ENCODE measurements at places on chromosomes 11 and 22.

DNA sequence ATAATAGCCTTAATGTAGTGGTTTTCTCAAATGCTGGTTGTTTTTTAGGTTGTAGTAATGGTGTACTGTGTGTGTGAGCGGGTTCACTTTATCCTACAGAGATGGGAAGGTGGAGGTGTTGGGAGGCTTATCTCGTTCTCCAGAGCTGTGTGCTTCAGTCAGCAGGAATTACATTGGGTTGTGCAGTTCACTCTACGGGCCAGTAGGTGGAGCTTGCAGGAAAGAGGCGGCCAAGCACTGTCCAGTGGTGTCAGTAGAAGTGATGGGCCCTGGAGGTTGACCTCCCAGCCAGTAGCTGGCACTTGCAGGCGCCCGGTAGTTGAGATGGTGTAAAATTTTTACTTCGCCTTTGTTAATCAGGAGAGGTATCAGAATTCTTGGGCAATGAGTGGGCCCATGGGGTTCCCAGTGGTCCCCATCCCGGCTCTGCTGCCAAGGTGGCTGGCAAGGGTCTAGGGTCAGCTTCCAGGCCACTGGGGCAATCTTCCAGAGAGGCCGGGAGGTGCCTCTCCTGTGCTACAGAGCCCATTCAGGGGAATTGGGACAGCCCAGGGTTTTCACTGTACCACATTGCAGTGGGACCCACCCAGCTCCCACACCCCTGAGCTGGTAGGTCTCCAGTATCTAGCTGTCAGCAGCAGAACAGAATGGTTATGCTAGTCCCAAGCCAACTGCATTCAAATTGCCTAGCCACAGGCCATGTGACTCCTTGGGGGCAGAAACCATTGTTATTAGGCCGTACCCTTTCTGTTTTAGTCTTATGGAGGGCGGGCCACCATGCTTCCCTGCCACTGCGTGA lies 43.9 kb downstream of the BIRC2 start:
- DNase-seq, result peak; percentile 28

GRCh38 chr22:42639541-42640241 lies 710 bp downstream of the ATP5MGL start:
- DNase-seq, result no peak

- no peak for DNase-seq
Measured at GRCh38 chr11:126829716-126830115, 170.9 kb downstream of the KIRREL3 start.

GRCh38 chr11:36346562-36347383 lies 50.7 kb downstream of the PRR5L start:
- DNase-seq, result no peak

- no peak for DNase-seq
Measured at GRCh38 chr22:49691256-49691655, 136.4 kb downstream of the BRD1 start.

DNA sequence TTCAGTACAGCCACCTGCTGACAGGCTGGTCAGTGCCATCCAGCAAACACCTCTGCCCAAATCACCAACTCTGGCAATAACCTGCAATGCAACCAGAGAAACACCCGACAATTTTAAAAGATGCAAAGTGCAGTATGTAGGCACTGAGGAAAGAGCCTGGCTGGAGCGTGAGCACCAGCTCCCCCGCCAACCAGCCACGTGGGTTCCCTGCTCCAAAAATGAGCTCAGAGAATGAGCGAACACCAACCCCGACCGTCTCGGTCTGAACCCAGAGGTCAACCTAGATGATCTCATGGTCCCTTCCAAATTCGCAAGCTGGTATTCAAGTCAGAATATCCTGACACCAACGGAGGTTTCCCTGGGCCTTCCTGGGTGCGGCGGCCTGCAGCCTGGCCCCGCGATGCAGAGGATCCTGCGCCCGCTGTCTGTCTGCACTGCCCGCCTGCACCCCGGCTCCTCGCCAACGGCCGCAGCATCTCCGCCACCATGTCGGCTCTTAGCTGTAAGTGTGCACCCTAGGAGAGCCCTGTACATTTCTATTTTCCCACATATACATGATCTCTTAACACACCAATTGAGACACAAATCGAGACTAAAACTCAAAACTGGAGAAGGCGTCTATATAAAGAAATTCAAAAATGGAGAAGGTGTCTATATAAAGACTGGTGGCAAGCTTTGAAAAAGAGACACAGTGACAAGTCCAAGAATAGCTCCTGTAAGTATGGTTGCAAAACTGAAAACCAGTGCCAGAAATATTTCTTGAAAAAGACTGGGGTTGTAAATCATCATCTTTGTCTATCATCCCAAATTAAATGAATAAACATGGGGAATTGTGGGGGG lies 22.8 kb downstream of the TMEM184B start:
- no peak for DNase-seq

DNA sequence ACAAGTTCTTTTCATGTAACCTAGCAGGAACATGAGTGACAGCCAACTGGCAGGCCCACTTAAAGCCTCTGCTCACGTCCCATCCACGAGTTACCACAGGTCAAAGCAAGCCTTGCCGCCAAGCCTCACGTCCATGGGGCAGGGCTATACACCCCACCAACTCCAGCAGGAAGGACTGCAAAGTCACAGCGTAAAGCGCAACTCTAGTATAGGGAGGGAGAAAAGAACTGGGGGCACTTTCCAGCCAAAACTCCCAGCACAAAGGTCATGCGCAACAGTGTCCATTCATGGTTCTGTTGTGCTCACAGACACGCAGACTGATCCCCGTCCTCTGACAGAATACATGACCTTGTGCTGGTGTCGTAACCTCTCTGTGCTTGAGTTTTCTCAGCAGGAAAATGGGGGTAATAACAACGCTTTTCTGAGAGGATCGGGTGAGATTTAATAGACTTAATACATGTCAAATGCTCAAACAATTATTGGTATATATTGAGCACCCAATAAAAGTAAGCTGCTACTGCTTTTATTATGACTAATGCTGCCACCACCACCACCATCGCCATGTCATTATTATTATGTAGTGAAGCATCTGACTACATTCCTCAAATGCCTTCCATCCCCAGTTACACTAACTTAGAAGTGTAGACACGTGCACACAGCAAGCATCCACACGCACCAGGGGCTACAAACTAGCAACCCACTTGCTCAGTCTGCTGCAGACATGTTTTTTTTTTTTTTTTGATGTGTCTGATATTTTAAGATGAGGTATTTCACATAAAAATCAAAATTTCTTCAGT lies 104.4 kb upstream of the PARVA start:
- no peak for DNase-seq

GRCh38 chr11:19201737-19202605 lies at the start of gene CSRP3:
Gene CSRP3 (minus strand): TSS chr11:19201983. CDS start chr11:19192448, 9,535 bp downstream.
- no peak for DNase-seq

- DNase-seq, result no peak
Measured at GRCh38 chr22:19457828-19458428, 10.4 kb upstream of the C22orf39 start.

All from NCI-H2029 (cell line).